H4 (cell line): ENCODE measurements at places on chromosomes 1 and 21. TPM values are rescaled to one million over a fixed set of nuclear protein-coding genes. Genes with fewer than 3 reads are reported as not detected.

- DNase-seq, result no peak
Observed at GRCh38 chr21:15151385-15152103, 86.7 kb upstream of the NRIP1 start.

- DNase-seq, result no peak
Observed at GRCh38 chr21:16841975-16842695, 670.7 kb upstream of the CXADR start.

- no peak for DNase-seq
Observed at GRCh38 chr1:109850194-109850593, 60.5 kb upstream of the CSF1 start.

Gene OR2L5
- total RNA-seq, result not detected in 2 replicates

GRCh38 chr1:1925437-1926345, 6.6 kb upstream of the TMEM52 start:
- DNase-seq, result no peak

GRCh38 chr1:160876311-160876710, 8.7 kb downstream of the ITLN1 start:
- no peak for DNase-seq

- DNase-seq, result no peak
Observed at GRCh38 chr1:207654320-207654719, 9.4 kb downstream of the CR1L start.

Gene LPAR3
- total RNA-seq, result 0.27 TPM in 1 of 2 replicates, not detected in the other

Gene OR2AK2
- total RNA-seq, result not detected in 2 replicates

DNA sequence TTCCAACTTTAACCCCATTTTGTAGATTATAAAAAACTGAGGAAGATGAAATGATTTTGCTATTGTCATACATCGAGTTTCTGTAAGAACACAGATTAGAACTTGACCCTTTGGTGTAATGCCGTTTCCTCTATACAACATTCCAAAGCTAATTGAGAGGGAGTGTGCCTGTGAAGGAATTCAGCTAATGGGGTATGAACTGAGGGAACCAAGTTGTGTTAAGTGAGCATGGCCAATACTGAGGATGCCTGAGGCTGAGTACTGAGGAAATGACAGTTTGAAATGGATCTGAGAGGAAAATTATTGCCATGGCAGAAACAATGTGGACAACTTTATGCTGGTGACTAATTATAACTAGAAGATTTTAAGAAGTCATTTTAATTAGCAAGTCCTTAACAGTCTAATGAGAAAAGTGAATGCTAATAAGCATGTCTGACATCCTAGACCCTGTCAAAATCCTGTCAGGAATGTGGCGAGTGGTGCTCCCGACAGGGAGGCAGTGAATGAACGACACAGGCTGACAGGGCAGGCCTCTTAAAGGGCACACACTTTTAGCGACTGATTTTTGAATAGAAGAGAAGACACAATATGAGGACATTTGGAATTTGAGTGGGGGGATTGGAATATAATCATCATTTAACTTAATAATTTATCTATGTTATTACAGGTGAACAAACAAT, 262.5 kb downstream of the HLX start:
- DNase-seq, result no peak

Gene FMN2
- 1.9 and 5.2 TPM in 2 replicates for total RNA-seq

Gene LCE1B
- not detected in 2 replicates for total RNA-seq

- DNase-seq, result no peak
Observed at GRCh38 chr1:187715483-187715882, 886.7 kb downstream of the PLA2G4A start.

Gene FAM43B
- 0.04 TPM in 1 of 2 replicates, not detected in the other for total RNA-seq

- DNase-seq, result no peak
Observed at GRCh38 chr1:2949966-2950925, 71.0 kb upstream of the ACTRT2 start.

DNA sequence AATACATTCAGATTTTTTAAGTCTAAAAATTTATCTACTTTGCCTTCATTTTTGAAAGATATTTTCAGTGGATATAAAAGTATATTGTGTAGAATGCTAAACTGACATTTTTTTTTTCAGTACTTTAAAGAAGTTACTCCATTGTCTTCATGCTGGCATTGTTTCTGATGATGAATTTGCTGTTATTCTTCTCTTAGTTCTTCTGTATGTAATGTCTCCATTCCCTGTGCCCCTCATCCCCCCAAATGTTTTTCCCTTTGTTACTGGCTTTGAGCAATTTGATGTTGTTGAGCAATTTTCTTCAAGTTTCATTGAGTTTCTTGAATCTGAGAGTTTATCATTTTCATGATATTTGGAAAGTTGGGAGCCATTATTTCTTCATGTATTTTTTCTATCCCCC, 20.8 kb upstream of the VANGL1 start:
- no peak for DNase-seq

Gene SLC44A5
- total RNA-seq, result 0.62 and 1.6 TPM in 2 replicates

GRCh38 chr1:27306071-27306470, 15.9 kb upstream of the TMEM222 start:
- no peak for DNase-seq

GRCh38 chr21:40146216-40146837, 279.1 kb downstream of the PCP4 start:
- no peak for DNase-seq

- DNase-seq, result no peak
Observed at GRCh38 chr1:34721241-34721640, 33.6 kb upstream of the GJB5 start.

DNA sequence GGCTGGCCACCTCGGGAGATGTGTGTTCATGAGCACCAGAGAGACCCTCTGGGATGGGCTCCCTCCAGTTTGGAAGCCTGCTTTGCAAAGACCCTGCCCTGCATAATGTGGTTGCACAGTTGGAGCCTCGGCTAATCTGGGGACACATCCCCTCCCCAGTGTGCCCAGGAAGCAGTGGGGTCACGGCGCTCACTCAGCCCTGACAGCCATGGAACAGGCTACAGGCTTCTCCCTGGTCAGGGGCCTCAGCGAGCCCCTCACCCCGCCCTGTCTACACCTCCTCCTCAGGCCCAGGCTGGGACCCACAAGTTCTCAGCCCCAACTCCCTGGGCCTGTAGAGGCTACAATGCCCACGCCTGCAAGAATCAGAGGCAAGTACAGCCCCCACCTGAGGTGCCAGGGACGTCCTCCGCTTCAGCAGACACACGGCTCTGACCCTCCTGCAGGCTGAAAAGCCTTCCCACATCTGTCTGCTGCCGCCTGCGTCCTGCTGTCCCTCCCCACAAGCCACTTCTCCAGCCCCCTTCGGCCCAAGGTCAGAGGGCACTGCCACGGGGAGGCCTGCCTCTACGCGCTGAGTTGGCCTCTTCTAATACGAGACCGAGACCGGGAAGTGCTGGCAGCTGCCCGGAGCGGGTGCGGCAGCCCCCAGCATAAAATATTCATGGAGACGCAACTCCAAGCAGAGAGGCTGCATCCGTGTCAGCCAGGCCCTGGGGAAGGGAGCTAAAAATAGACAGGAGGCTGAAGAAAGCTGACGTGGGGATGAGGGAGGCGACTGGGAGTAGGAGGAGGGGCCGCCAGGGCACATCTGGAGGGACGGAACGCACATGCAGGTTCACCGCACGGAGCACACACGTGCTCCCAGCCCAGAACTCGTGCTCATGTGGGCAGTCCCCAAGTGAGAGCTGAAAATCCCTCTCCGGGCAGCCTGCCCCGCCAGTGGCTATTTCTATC, 15.2 kb upstream of the GPR153 start:
- DNase-seq, result no peak

- no peak for DNase-seq
Observed at GRCh38 chr1:84756455-84757082, 66.3 kb upstream of the SSX2IP start.

- no peak for DNase-seq
Observed at GRCh38 chr21:31599013-31599412, 60.5 kb upstream of the SOD1 start.

- no peak for DNase-seq
Observed at GRCh38 chr1:172875892-172876291, 174.8 kb downstream of the TNFSF18 start.

DNA sequence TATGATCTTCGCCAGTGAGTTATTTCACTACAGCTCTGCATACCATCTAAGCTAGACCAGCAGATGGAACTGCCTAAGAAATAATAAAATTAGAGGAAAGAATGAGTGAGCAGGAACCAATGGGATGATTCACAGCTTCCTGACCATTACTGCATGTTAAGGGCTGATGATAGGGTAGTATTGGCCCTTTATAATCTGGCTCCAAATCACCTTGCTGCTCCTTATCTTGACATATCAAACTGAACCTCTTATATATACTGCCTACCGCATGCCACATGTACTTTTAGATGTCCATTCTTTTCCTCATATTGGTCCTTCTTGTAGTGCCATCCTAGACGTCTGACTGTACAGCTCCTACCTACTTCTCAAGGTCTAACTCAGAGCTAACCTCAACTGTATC, 524.4 kb downstream of the DPYD start:
- DNase-seq, result no peak

Gene CA6
- total RNA-seq, result not detected in 2 replicates
